CD4-positive, alpha-beta memory T cell (primary cell): ENCODE measurements at places on chromosomes 11 and 22. TPM values are rescaled to one million over a fixed set of nuclear protein-coding genes. Genes with fewer than 3 reads are reported as not detected.

IGLL1 gene
- total RNA-seq = not detected

SDHAF2 gene
- total RNA-seq = 60.2 TPM

HORMAD2 gene
- not detected for total RNA-seq

SLCO2B1 gene
- total RNA-seq = 2.8 TPM

GRCh38 chr11:59901306-59901705 lies 22.7 kb downstream of the OOSP3 start:
- DNase-seq = no peak

DNA sequence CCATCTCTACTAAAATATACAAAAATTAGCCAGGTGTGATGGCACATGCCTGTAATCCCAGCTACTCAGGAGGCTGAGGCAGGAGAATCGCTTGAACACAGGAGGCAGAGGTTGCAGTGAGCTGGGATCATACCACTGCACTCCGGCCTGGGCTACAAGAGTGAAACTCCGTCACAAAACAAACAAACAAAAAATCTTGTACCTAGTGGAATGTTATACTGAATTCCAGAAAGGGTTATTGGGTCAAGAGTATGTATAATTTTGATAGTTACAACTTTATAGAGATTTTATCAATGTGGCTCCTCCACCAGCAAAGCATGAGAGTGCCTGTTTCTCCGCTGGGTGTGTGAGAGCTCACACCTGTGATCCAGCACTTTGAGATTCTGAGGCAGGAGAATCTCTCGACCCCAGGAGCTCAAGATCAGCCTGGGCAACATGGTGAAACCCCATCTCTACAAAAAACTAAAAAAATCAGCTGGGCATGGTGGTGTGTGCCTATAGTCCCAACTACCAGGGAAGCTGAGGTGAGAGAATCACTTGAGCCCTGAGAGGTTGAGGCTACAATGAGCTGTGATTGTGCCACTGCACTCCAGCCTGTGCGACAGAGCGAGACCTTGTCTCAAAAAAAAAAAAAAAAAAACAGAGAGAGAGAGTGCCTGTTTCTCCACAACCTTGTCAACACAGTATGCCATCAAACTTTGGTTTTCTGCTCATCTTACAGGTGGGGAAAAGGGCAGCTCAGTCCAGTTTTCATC lies 12.7 kb upstream of the FOLR1 start:
- DNase-seq = no peak

- no peak for DNase-seq
These were observed 1.5 kb downstream of the BCR start for GRCh38 chr22:23181721-23182308.

GRCh38 chr11:20248121-20248772 lies 88.0 kb upstream of the DBX1 start:
- no peak for DNase-seq
